HTR-8/SVneo (cell line): ENCODE measurements at places on chromosomes 3 and 15.
A peak's percentile ranks its signal among the peaks of the same experiment; 100 is the strongest.

- no peak for DNase-seq
Observed at GRCh38 chr3:42189736-42190135, 76.2 kb downstream of the CCK start.

GRCh38 chr15:92391640-92392039, 2.0 kb upstream of the ST8SIA2 start:
- no peak for DNase-seq

DNA sequence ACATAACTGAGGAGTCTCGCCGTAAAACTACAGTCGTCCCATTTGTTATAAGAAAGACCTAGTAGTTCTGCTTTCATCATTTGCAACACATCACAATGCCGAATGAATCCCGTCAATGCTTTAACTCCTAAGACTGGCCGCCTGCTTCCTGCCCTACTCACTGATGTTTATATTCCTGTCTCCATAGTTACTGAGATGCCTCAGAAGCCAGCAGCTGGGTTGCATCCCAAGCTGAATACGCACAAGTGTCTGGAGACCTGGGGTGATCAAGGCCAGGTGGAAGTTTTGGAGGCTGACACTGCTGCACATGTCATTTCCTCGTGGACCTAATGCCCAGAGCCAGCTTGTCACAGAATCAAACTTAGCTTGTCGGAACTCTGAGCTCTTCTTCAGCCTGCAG, 95.2 kb upstream of the UBE2E1 start:
- DNase-seq: no peak

GRCh38 chr15:83446904-83447709, at the start of gene SH3GL3:
Gene SH3GL3, plus strand, starts transcription at chr15:83447341. Its CDS starts 193 bp downstream, at chr15:83447534.
- DNase-seq: peak; percentile 61

DNA sequence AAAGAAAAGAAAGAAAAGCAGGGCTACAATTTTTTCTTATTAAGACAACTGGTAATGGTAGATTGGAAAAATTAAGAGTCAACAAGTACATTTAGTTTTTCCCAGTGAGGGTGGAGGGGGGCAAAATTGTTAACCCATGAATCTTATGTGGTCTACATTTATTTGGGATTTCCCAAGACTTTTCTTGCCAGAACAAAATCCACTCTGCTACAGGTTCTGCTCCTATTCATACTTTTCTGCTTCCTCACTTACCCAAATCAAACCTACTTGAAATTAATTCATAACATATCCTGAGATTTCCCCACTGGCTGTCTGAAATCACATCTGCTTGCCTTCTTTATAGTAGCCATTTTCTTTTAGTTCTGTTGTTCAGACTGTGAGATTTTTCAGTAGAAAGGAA, 41.1 kb downstream of the VGLL3 start:
- DNase-seq: no peak

GRCh38 chr15:60214201-60214600, 183.6 kb downstream of the ANXA2 start:
- DNase-seq: no peak

- DNase-seq: no peak
Observed at GRCh38 chr3:116070061-116070460, 375.2 kb downstream of the LSAMP start.

- no peak for DNase-seq
Observed at GRCh38 chr3:55519019-55519418, 31.9 kb upstream of the WNT5A start.
